ENCODE measurements at places on chromosomes 11 and 22. TPM values are rescaled to one million over a fixed set of nuclear protein-coding genes. Genes with fewer than 3 reads are reported as not detected.

DNA sequence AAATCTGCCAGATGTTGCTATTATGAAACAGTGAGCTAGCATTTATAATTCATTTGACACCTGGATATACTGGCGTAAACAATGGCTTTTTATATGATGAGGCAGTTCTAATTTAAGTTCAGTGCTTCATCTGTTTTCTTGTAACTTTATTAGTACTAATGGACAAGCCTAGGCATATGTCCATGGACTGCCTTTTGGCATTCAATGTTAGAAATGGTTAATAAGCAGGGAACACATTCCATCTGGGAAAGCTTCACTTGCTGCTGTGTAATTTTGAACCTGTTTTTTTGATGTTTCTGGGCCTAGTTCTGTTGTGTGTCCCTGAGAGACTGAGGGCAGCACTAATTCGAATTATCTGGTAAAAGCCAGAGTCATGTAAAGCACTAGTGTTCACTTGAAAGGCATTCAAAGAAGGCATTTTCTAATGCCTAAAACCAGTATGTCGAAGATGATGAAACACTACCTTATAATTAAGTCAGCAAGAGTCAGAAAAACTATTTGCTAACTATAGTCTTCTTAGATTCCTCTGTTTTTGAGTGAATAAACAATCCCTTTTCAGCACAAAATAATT lies 138.5 kb downstream of the SWAP70 start:
- ATAC-seq = peak; percentile 85

DNA sequence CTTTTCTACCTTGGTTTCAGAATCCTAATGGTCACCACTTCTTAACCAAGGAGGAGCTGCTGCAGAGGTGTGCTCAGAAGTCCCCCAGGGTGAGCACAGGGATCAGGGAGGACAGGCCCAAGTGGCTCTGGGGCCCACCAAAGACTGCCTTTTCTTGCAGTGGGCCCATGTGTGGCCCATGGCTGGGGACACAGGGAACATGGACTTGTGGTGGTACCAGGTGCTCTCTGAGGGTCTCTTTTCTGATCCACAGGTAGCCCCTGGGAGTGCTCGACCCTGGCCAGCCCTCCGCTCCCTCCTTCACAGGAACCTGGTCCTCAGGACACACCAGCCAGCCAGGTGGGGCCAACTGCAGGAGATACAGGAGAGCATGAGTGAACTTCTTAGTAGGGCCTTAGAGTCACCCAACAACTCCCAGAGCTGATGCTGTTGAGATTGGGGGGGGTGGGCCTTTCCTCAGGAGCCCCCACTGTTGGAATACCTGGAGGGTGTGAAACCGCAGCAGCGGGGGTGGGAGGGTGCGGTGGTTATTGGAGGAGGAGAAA lies 2.0 kb downstream of the MUS81 start:
- no peak for ATAC-seq

DNA sequence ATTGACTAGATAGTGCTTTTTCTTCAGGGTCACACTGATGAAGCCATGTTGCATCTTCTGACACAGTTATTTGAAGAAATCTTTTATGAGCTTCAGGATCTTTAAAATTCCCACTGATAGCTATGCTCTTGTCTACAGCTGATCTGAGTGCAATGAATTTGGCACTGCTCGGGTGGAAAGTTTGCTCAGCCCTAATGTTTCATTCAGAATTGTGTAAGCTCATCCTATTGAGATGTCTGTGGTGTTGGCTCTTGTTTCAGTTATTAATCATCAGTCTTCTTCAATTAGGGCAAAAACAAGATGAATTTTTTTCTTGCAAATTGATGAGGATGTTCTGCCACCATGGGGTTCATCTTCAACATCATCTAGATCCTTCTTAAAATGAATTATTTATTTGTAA lies 1387.0 kb upstream of the RAG2 start:
- no peak for ATAC-seq

DNA sequence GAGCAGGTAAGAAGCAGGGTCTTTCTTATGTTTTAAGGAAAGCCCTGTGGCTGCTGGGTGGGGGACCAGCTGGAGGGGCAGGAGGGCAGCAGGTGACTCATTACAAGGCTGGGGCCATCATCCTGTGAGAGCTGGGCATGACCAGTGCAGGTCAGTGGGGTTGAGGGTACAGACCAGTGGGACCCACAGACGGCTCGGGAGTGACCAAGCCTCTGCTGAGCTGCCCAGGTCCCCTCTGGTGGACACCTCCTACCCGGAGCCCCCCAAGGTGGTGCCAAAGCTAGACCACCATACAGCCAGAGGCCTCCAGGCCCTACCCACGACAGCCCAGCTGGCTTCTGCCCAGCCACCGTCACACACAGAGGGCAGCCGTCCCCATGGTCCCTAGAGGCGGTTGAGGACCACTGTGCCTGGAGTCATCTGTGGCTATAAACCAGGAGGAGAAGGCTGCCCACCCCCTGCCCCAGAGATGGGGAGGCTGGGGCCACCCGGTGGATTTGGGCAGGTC lies 670 bp downstream of the MYEOV start:
- no peak for ATAC-seq

DNA sequence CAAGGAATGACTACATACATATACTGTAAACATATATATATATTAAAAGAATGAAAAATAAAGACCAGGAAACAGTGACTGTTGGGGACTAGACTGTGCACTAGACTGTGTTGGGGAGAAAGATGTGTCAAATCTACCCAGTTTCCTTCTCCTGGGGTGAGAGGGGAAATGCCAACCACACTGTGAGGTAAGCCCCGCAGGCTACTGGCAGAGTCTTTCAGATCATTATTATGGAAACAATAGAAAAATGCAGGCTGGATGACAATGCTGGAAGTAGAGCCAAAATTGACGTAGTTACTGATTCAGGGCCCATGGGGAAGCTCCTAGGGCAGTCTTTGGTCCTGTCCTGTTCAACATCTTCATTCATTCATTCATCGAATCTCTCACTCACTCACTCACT lies 101.4 kb downstream of the C11orf58 start:
- ATAC-seq = no peak

DNA sequence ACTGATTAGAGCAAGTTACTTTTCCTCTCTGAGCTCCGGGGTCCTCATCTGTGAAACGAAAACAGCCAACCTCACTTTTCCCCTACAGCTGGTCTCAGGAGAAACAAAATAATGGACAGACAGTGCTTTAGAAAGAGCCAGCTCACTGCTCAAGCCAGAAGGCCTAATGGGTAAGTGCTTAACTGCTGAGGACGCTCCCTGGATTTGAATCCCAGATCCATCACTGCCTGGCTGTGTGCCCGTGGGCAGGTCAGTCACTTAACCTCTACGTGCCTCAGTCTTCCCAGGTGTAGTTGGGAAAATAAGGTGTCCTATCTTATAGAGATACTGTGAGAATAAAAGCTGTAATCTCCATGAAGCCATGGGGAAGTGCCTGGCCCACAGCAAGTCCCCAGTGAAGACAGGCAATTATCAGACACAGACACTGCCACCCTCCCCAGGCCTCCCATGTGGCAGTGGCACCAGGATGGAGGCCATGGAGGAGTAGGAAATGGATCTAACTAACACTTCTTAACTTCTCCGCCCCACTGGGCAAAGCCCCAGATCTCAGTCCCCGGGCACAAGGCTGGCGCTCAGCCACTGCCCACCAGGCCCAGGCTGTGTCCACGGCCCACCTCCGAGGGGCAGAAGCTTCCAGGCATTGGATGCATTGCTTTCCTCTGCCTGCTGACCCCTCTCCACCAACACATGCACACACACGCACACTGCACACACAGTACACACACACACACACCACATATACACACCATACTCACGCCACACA lies 9.2 kb downstream of the TP53I11 start:
- ATAC-seq = no peak

- ATAC-seq = no peak
These were observed 1373.1 kb downstream of the TBC1D22A start for GRCh38 chr22:48135592-48135991.

The GAB4 gene
- total RNA-seq = not detected

The EMID1 gene
- total RNA-seq = 0.84 TPM

The GAS2L1 gene
- 27.7 TPM for total RNA-seq

The APOBEC3B gene
- 5.0 TPM for total RNA-seq
